ENCODE measurements at places on chromosomes 2 and 18.

DNA sequence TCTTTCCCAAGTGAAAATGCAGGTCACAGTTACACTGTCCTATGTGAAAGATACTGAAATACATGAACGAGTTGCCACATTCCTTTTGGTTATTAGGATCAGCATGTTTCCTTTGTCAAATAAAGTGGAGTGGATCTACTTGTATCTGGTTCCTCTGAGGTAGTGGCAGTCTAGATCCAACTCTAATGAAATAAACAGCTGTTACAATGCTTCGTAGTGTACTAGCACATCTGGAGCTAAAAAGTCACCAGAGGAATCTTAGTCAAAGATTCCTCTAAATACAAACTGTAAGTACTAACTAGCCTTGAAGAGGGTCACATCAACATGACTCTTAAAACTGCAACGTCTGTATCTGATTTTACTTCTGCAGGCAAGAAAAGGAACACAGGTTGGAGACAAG is 228.9 kb downstream of the DYM start:
- DNase-seq = no peak

DNA sequence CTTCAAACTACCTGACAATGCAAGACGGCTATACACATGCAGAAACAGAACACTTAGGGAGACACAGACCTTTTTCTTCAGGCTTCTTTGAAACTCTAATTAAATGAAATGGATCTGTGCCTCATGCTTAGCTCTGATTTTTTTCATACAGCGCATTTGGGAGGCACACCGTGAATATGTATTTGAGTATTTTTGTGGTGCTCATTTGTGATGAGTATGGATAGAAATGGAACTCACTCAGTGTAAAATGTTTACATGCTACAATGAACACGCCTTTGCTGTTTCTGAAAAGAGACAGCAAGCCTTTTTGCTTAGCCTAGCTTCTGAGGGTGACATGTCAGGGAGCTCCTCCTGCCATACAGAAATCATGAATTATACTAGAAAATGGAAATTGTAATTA is 113.3 kb downstream of the FSHR start:
- DNase-seq = no peak

DNA sequence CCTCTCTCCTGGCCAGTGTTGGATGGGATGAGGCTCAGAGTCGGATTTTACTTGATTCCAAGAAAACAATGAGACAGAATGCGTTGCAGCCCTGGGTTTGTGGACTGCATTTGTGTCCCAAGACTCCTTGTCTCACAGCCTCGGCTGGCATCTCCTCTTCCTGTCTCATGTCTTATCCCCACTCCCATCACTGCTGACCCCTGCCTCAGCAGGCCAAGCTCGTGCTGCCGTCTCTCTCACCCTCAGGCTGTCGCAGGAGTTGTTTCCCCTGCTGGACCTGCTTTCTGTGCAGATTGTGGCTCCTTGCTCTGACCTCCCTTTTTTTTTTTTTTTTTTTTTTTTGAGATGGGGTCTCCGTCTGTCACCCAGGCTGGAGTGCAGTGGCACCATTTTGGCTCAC is 70.2 kb upstream of the RALBP1 start:
- DNase-seq = no peak

DNA sequence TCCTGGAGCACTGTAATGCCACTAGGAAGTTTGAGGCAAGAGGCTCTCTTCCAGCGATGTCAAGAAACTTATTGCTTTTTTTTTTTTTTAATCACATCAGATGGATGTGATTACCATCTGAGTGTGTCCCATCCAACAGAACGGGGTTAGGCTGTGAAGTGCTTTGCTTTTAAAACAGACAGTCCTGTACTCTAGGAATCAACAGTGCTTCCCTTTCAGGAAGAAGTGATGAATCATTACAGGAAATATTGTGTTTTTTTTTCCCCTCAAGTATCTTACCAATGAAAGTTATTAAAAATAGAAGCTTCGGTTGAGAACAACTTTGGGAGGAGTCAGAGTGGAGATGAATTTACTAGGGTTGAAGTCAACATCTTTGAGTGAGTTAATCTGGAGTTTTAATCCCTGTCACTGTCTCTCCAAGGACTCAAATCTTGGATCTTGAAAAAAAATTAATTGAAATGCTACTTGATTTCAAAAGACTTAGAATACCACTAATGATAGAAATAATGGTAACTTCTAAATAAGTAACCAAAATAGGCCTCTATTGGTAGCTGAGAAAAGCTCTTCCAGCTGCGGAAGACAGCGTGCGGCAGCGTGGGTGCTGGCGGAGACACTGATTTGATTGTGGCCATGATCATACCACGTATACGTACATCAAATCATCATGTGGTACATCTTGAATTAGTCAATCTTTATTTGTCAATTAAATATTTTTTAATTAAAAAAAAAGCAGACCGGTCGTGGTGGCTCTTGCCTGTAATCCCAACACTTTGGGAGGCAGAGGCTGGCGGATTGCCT is 45.5 kb downstream of the GATA6 start:
- DNase-seq = no peak

DNA sequence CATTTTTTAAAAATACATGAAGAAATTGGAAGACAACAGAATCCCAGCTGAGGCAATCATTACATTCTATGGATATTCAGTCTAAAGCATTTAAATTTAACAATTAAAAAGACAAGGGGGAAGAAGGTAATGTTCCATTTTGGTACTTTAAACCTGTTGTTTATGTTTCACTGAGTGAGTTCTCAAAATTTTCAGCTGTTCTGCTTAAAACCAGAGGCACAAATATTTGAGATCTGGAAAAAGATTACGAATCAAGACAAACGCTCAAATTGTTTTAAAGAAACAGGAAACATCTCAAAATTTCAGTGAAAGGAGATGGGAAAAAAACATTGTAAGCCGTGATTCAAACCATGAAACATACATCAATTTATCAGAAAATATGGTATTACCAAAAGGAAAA is 656.2 kb upstream of the CHAC2 start:
- no peak for DNase-seq
